ENCODE measurements at places on chromosomes 6 and 20.
A peak's percentile ranks its signal among the peaks of the same experiment; 100 is the strongest.

DNA sequence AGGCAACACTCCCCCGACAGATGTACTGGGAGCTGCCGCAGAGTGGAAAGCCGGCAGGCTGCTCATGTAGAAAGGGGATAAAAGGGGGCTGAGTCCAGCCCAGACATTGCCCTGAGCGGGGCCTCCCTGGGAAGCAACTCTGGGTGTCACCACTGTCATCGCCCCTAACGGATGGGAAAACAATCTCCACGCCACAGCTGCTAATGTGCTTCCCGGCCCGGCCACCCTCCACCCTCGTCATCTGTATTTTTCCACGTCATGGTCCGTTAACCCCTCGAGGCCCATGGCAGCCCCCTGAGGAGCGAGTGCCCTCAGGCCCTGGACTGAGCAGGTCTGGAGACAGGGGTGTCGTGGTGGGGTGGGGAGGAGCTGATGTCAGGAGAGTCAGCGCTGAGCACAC lies 227.4 kb downstream of the DLL1 start:
- DNase-seq = no peak

DNA sequence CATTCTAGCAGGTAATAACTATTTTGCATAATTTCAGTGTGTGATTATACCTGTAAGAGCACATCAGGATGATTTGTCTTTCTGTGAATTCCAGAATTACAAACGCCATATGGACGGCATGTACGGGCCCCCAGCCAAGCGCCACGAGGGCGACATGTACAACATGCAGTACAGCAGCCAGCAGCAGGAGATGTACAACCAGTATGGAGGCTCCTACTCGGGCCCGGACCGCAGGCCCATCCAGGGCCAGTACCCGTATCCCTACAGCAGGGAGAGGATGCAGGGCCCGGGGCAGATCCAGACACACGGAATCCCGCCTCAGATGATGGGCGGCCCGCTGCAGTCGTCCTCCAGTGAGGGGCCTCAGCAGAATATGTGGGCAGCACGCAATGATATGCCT lies 122.7 kb downstream of the TMEM242 start:
- no peak for DNase-seq

DNA sequence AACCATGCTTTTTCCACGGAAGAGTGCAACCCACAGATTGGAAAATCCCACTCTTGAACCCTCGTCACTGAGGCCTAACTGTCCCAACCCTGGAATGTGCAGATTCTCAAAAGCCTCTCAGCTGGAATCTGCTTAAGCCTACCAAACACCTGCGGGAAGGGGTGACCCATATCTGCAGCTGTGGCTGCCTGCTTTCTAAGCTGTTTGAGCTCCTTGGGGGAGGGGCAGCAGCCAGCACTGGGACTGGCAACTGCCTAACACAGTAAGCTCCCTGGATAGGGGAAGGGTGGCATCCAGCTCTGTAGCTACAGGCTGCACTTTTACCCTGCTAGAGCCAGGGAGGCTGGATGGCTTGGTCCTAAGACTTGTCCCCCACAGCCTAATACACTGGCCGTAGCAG lies 579.6 kb downstream of the COL12A1 start:
- no peak for DNase-seq

DNA sequence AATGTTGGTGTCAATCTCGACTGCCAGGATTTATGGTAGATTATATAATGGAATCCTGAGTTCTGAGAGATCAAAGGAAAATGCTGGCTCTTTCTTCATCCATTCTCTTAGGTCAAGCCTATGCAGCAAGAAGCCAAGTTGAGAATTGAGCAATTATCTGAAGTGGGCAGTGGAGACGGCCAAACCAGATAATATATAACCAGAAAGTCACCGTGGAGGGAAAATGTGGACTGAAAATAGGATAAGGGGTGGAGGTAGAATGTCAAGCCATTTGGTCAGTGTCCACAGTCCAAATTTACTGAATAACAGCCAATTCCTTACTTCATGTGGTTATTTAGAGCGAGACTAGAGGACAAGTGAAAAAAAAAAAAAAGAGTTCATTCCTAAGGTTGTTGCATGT lies 107.8 kb upstream of the ESR1 start:
- DNase-seq = no peak

GRCh38 chr20:50790651-50791277 lies 4.1 kb upstream of the BCAS4 start:
- DNase-seq = peak; percentile 62

- DNase-seq = no peak
These were observed 119.0 kb upstream of the RPS6KA2 start for GRCh38 chr6:166745801-166746668.

GRCh38 chr20:35264755-35265154 lies 13.2 kb downstream of the MMP24OS start:
- DNase-seq = no peak

DNA sequence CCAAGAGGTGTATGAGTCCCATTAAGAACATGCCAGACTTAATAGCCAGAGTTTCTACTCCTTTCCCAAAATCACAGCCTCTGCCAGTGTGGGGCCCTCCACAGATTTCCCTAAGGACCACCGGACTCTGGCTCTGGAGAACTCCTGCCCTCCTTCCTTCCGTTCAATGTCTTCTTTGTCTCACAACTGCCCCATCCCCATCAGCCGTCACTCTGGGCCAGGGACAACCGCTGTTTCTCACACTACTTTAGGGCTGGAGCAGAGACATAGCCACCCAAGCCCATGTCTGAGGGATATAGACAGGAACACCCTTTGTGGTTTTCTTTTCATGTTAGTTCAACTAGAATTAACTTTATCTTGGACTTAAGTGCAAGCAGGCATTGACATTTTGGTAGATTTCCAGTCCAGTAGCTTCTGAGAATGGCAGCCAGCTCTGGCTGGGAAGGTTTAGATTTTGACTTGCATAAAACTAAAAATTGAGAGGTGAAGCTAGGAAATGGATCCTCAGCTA lies 6.7 kb upstream of the ACSS1 start:
- no peak for DNase-seq

DNA sequence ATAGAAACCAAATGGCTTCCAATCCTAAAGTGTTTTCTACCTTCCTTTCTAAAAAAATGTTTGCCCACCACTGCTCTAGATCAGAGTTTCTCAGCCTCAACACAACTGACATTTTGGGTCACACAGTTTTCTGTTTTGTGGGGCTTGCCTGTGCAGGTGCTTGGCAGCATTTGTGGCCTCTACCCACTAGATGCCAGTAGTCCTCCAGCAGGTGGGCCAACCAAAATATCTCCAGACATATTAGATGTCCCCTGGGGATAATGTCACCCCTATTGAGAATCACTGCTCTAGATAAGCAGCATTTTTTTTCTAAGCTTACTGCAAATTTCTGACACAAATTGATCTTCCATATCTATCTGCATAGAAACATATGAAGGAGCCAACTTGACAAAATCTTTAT lies 26.3 kb upstream of the EPM2A start:
- DNase-seq = no peak

- DNase-seq = no peak
These were observed 31.2 kb downstream of the PRR18 start for GRCh38 chr6:166277018-166277417.

GRCh38 chr20:38021087-38021772 lies 12.0 kb downstream of the TTI1 start:
- no peak for DNase-seq

GRCh38 chr20:1722513-1723050 lies 65.0 kb upstream of the SIRPG start:
- DNase-seq = no peak

GRCh38 chr20:19070026-19070425 lies 142.4 kb upstream of the SLC24A3 start:
- DNase-seq = no peak

Data from LNCaP clone FGC (cell line).